GM04503 (cell line): ENCODE measurements at places on chromosomes 12 and 14.

GRCh38 chr12:101018540-101018939, 191.5 kb downstream of the SLC5A8 start:
- DNase-seq: peak; percentile 76

GRCh38 chr14:63454863-63455622, 88.1 kb downstream of the PPP2R5E start:
- DNase-seq: peak; percentile 22

- no peak for DNase-seq
Measured at GRCh38 chr14:100058777-100059437, 6.3 kb upstream of the EVL start.

GRCh38 chr14:68688872-68689371, 103.9 kb downstream of the ZFP36L1 start:
- no peak for DNase-seq

- DNase-seq: no peak
Measured at GRCh38 chr12:128797119-128798118, 26.3 kb downstream of the SLC15A4 start.

DNA sequence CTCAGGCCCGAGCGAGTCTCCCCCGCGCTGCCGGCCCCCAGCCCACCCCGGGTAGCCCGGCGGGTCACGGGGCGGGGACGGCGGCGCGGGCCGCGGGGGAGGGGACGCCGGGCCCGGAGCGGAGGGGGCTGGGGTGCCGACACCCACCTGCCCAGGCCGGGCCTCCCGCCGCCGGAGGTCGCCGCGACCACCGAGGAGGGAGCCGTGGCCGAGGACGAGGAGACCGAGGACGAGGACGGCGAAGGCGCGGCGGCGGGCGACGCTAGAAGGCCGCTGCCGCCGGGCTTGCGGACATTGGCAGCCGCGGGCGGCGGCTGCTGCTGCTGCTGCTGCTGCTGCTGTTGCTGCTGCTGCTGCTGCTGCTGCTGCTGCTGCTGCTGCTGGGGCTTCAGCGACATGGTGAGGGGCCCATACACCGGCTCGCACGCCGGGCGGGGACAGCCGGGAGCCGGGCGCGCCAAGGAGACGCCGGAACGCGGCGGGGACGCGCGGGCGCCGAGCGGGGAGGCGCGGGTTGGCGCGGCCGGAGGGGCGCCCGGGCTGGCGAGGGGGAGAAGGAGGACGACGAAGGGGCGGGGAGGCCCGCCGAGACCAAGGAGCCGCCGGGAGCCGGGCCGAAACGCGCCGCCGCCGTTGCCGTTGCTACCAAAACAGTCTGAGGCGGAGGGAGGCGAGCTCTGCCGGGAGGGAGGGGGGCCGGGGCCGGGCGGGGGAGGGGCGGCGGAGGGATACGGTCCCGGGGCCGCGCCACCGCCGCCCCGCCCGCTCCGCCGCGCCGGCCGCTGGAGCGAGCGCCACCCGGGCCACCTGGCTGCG, at the start of gene ATXN2:
TSS of gene ATXN2 (minus strand) at position 679 of the 816 bp plus-strand sequence. CDS start at position 398, 281 bp downstream.
- no peak for DNase-seq

DNA sequence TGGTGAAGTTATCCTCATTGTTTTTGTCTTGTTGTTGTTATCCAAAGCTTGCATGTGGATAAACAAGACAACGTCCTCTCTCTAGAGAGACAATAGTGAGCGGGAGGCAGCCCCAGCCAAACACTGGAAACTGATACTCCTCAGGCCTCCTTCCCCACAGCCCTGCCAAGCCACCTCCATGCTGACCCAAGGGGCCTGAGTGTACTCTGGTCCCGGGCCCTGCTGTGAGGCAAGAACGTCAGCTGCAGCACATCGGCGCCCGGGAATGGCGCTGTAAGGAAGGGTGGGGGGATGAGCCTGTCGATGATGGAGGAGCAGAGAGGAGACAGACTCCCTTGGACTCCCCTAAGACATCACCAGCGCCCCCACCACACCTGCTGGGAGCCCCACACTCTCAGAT, 83.6 kb downstream of the ANO2 start:
- DNase-seq: no peak

DNA sequence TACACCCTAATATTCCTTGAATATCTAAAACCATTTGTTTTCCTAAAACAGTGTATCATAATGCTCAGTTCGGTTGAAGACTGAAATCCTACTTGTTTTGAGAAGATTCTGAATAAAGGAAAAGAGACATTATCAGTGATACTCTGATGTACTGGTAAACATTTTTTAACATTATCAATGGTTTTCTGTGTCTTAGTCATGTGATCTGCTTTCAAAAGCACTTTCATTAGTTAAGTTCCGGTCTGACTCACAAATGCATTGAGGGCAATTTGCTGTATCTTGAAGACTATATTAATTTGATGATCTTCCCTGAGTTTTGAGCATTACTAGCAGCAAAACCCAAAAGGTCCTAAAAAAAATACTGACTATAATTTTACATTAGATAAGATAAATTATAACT, 145.6 kb downstream of the PRKD1 start:
- DNase-seq: no peak

- no peak for DNase-seq
Measured at GRCh38 chr12:172732-173161, 41.2 kb downstream of the SLC6A12 start.

- no peak for DNase-seq
Measured at GRCh38 chr14:22383515-22384166, 205.4 kb downstream of the DAD1 start.

GRCh38 chr12:129269756-129270495, 416.6 kb downstream of the GLT1D1 start:
- DNase-seq: no peak

GRCh38 chr12:2479851-2480535, 314.8 kb upstream of the FKBP4 start:
- no peak for DNase-seq

- no peak for DNase-seq
Measured at GRCh38 chr12:123895451-123895850, 77.2 kb downstream of the CCDC92 start.

GRCh38 chr14:36916668-36917067, 255.0 kb downstream of the PAX9 start:
- no peak for DNase-seq

DNA sequence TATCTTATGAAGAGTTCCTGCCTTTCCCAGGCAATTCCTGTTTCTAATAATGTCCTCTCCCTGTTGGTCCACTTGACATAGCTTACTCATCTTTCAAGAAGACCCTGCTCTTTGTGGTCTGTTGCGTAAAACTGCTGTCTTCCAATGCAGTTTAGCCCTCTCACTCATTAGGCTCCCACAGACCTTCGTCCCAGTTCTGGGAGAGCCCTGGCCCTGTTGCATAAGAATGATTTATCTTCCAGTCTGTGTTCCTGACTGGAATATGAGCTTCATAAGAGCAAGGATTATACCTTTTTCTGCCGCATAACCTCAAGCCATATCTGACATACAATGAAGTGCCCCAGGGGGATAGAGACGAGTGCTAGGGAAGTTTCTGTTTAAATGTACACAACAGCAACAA, 365.9 kb upstream of the NOVA1 start:
- no peak for DNase-seq

GRCh38 chr14:58769011-58769643, 131.4 kb downstream of the DACT1 start:
- DNase-seq: no peak

DNA sequence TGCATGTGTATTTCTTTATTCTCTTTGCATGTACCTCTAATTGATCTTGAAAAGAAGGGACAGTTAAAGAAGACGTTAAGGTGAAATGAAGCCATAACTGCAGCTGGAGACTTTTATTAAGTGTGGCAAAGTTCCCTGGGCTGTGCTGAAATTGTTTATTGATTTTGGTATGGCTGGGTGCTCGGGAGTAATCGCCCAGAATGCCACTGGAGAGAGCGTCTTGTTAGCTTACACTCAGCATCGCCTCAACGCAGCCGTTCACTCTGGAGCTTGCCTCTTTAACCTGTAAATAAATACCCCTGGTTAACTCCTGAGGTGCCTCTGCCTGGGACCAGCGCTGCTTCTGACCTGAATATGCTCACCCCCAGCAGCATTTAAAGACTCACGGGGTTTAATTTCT, 98.6 kb downstream of the GPATCH2L start:
- no peak for DNase-seq

DNA sequence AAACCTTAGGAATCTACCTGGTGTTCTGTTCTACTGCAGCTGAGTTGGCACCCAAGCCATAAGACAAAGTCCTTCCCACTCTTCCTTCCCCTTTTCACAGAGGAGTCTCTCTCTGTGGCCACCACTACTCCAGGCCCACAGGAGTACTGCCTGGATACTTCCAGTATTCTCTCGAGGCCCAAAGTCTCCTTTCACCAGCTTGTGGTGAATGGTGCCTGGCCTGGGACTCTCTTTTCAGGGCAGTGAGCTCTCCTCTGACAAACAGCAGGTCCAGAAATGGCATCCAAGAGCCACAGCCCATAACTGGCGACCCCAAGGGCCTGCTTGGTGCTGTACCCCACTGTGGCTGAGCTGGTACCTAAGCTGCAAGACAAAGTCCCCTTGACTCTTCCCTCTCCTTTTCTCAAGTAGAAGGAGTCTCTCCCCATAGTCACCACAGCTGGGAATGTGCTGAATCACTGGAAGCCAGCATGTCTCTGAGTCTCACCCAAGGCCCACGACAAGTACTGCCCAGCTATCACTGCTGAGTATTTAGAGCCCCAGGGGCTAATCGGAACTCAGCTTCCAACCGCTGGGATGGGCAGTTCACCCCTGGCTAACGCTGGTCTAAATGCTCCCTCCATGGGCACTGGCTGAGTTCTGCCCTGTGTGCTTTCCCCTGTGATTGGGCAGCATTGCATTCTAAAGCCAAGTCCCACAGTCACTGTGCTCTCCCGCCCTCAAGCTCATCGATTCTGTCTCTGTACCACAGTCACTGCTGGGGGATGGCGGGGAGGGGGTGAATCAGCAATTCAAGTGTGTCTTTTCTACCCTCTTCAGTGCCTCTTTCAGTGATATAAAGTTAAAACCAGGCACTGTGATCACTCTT, 6.1 kb downstream of the A2ML1 start:
- DNase-seq: no peak

- DNase-seq: no peak
Measured at GRCh38 chr12:71567537-71567936, 96.1 kb downstream of the ZFC3H1 start.

DNA sequence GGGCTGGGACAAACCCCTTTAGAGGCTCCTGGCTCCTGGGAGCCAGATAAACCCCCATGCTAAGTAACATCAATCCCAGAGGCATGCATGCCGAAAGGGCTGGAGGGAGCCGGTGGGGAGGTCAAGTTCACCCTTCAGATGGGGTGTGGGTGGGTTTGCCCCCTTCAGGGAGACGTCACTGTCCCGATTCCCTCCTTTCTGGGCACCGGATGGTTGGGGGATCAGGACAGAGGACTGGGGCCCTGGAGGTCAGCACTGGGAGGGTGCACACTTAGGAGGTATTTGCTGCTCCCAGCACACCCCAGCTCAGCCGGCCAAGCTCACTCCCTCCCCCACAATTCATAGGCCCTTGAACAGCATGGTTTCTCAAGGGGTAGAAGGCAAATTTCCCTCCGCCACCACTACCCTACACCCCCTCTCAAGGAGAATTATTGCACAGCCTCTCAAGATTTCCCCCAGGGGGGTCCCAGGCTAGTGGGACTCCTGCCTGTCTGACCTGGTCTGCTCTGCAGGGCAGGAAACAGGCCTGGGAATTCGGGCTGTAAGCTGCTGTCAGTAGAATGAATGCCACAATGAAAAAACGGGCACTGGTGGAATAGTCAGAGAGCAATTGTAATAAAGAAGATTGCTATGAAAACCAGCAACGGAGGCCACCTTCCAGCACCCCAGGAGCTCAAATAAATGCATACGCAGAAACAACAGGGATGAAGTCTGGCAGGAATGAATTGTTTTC, 63.5 kb downstream of the GALNT16 start:
- no peak for DNase-seq

DNA sequence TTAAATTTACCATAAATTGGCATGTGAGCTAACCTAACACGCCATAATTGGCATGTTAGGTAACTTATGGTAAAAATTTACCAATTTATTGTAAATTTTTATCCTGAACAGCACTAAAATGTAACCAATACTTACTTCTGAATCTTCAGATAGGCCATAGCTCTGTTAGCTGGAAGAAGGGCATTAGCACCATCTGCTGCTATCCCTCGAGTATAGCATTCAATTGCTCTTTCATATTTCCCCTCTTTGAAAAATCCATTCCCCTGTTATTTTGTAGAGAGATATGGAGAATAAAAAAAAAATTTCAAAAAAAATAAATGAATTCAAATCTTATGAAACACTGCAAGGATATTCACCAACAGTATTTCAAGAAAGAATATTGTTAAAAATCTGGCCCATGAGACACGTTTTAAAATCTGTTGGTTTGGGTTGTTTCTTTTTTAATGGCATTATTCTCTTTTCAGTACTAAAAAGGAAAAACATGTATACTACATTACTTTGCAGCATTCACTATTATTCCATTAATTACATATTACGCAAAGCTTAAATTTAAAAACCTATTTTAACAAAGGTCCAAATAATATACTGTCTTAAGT, 19.1 kb downstream of the RPAP3 start:
- no peak for DNase-seq

GRCh38 chr12:82411546-82412230, 53.4 kb downstream of the METTL25 start:
- no peak for DNase-seq

- DNase-seq: no peak
Measured at GRCh38 chr12:41709463-41710285, 435.0 kb downstream of the GXYLT1 start.

- no peak for DNase-seq
Measured at GRCh38 chr12:5262885-5263284, 169.0 kb upstream of the NTF3 start.

DNA sequence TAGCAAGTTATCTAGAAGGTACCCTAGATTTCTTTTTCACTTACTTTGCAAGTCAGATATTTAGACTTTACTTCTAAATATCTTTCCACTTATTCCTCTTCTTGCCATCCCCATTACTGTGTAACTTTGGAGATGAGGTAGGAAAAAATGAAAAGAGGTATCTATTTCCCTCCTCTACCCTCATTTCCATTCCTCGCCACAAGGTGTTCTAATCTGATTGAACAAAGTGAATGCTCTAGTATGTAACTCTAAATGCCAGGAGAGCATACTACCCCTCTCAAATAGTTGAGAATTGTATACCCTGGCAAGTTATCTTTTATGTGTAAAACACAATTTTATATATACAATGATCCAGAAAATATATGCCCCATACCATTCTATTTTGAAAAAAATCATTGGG, 1.7 kb upstream of the LDHB start:
- no peak for DNase-seq

GRCh38 chr12:91094032-91094662, 17.1 kb downstream of the LUM start:
- DNase-seq: no peak

- no peak for DNase-seq
Measured at GRCh38 chr12:32884962-32885361, 11.6 kb downstream of the PKP2 start.

DNA sequence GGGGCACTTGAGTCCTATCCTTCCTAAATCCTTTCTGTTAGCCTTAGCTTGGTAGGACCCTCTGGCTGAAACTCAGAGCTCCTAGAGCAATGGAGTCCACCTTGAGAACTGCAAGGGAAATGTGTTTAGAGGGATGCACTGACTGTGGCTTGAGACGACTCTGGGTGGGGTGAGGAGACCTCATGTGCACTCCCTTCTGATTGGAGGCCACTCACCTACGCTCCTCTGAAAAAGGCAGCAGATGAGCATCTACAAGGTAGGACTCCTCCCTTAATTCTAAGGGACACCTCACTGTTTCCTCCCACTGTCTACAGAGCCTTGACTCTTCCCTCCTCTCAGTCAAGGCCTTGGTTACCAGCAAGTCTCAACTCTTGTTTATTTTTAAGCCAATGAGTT, 1.0 kb downstream of the MAP3K12 start:
- DNase-seq: no peak

- DNase-seq: no peak
Measured at GRCh38 chr12:13386323-13387039, 190.0 kb downstream of the EMP1 start.
